ENCODE measurements at places on chromosomes 12 and 14.
A peak's percentile ranks its signal among the peaks of the same experiment; 100 is the strongest.

DNA sequence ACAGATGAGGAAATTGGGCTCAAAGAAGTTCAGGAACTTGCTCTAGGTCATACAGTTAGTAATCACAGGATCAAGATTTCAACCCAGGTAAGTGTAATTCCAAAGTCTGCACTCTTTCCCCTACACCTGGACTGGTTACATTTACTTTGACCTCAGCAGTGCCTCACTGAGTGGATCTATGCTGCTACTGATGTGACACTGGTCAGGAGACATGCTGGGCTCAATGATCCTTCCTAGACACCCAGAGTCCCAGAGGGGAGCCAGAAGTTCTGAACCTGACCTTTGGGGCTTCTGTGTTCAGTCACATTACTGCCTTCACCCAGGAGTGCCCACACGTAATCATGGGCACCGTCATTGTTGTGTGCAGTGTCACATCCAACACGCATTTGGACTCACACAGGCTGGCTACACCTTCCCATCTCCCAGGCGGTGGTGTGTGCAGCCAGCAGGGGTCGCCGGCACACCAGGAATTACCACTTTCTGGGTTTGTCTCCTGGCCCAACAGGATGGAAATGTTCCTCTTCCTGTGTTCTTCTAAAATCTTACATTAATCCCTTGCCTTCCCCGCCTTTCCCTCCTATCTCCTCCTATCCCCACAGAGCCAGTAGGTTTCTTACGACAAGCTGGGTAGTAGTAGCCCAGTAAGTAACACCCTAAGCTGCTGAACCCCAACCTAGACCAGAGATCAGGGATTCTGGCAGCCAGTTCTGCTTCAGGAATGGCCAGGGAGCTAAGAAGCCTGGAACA lies 25.6 kb downstream of the CALCOCO1 start:
- H3K4me1 ChIP-seq: peaks cover 6% of the 10 kb centered on the region
- peak; percentile 61 for DNase-seq
- H3K4me3 ChIP-seq: no peak overlapping the region
- no peaks in the 10 kb centered on the region for H3K36me3 ChIP-seq
- peaks cover 91% of the 10 kb centered on the region for H3K27me3 ChIP-seq

DNA sequence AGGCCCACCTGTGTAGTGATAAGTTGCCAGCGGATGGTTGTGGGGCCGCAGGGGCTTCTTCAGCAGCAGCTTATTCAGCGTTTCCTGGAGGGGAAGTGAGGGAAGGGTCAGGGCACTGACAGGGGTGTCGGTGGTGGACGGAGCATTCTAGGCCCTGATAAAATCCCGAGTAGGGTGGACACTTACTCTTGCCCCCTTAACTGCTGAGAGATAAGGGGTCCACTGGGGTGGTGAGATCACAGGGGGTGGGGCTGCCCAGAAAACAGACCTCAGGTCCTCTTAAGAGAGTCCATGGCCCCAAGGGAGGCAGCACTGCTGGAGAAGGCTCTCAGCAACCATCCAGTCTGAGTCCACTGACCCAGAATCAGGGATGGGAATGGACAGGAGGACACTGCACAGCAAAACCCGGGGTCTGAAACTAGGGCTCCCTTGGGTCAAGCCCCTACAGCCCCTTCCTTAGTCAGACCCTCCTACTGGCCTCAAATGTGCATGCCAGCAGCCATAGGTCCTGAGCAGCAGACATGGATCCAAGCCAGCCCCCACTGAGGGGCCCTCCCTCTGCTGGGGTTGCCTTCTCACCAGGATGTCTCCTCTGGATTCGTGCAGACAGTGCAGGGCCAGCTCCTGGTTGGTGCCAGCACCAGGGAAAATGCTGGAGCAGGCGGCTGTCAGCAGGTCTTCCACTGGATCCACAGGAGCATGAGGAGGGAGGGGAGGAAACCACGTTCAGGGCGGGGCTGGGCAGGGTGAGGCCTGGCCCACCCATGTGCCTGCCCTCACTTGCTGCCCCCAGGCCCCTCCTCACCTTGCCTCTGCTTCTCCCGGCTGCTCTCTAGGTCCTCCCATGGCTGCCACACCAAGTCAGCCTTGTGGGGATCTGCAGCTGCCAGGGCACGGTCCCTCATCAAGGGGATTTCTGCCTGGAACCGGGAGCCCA lies 12.1 kb upstream of the PNMA1 start:
- no peaks in the 10 kb centered on the region for H3K27me3 ChIP-seq
- peaks cover 13% of the 10 kb centered on the region for H3K4me1 ChIP-seq
- no peak for DNase-seq
- H3K36me3 ChIP-seq: peaks cover 11% of the 10 kb centered on the region
- H3K27ac ChIP-seq: peak overlapping the region; percentile 70

- no peaks in the 10 kb centered on the region for H3K36me3 ChIP-seq
- DNase-seq: no peak
Observed at GRCh38 chr14:99749763-99750715, 43.2 kb upstream of the EML1 start.

- H3K4me3 ChIP-seq: no peak overlapping the region
- H3K36me3 ChIP-seq: no peaks in the 10 kb centered on the region
- DNase-seq: no peak
- peaks cover 6% of the 10 kb centered on the region for H3K4me1 ChIP-seq
Observed at GRCh38 chr12:3205742-3206519, 128.8 kb downstream of the TSPAN9 start.
